ENCODE measurements at places on chromosomes 12 and 14. TPM values are rescaled to one million over a fixed set of nuclear protein-coding genes. Genes with fewer than 3 reads are reported as not detected.

- H3K4me1 ChIP-seq, result peaks cover 9% of the 10 kb centered on the region
- H3K27ac ChIP-seq, result no peak overlapping the region
- peaks cover 20% of the 10 kb centered on the region for H3K36me3 ChIP-seq
Measured at GRCh38 chr14:54747616-54748015, 155.0 kb downstream of the GCH1 start.

- peaks cover 11% of the 10 kb centered on the region for H3K4me1 ChIP-seq
- no peak for DNase-seq
- no peaks in the 10 kb centered on the region for H3K36me3 ChIP-seq
- no peak overlapping the region for H3K27ac ChIP-seq
Measured at GRCh38 chr12:94204499-94205247, 56.3 kb downstream of the PLXNC1 start.

GRCh38 chr12:67091678-67092077 is 177.5 kb upstream of the CAND1 start:
- no peak for DNase-seq
- H3K4me1 ChIP-seq, result peaks cover 8% of the 10 kb centered on the region
- H3K27me3 ChIP-seq, result no peaks in the 10 kb centered on the region
- H3K4me3 ChIP-seq, result no peak overlapping the region
- no peak overlapping the region for H3K27ac ChIP-seq
- no peaks in the 10 kb centered on the region for H3K36me3 ChIP-seq

The BLOC1S1 gene
- 227 TPM for total RNA-seq

The MIPOL1 gene
- total RNA-seq, result 6.5 TPM

The ZBTB42 gene
- 6.4 TPM for total RNA-seq

GRCh38 chr14:85675957-85676356 is 146.0 kb downstream of the FLRT2 start:
- H3K4me3 ChIP-seq, result no peak overlapping the region
- no peak overlapping the region for H3K27ac ChIP-seq
- H3K4me1 ChIP-seq, result peaks cover 12% of the 10 kb centered on the region
- no peaks in the 10 kb centered on the region for H3K36me3 ChIP-seq
- no peaks in the 10 kb centered on the region for H3K27me3 ChIP-seq

The PMCH gene
- not detected for total RNA-seq

DNA sequence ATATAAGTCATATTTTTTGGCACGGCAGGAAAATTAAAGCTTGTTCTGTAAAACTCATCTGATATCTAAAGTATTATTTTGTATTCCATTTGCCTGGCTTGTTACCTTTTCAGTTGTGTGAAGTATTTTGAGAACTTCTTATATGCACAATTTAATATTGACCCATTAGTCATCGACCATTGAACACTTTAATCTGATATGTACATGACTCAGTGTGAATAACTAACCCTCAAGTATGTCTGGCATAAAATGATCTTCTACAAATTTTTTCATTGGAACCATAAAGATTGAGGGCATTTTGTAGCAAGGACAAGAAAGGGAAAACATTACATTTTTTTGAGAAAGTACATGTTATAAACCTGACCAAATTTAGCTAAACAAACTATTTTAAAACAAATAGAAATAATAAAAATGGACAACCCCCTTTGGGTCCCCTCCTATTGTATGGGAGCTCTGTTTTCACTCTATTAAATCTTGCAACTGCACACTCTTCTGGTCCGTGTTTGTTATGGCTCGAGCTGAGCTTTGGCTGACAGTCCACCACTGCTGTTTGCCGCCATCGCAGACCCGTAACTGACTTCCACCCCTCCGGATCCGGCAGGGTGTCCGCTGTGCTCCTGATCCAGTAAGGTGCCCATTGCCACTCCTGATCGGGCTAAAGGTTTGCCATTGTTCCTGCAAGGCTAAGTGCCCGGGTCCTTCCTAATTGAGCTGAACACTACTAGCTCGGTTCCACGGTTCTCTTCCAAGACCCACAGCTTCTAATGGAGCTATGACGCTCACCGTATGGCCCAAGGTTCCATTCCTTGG is 118.8 kb downstream of the SLC6A15 start:
- DNase-seq, result no peak
- H3K4me3 ChIP-seq, result no peak overlapping the region
- H3K27ac ChIP-seq, result no peak overlapping the region
- H3K4me1 ChIP-seq, result no peaks in the 10 kb centered on the region

DNA sequence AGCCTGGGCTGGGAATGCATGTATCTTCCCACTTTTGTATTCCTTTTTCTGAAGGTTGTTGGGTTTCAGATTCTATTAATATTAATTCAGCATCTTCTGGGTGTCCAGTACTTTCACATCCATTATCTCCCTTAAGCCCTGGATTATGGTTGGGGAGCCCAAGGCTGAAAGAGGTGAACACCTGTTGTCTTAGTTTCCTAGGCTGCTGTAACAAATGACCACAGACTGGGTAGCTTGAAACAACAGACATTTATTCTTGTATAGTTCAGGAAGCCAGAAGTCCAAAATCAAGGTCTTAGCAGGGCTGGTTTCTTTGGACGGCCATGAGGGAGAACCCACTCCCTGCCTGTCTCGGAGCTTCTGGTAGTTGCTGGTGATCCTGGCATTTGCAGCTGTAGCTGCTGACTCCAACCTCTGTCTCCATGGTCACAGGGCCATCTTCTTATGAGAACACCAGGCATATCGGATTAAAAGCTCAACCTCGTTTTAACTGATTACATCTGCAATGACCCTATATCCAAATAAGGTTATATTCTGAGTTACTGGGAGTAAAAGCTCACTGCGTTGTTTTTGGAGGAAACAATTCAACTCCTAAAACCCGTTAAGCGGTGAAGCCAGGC is 68.2 kb upstream of the CLMN start:
- no peak overlapping the region for H3K27ac ChIP-seq
- H3K4me3 ChIP-seq, result no peak overlapping the region
- DNase-seq, result no peak
- H3K4me1 ChIP-seq, result peaks cover 8% of the 10 kb centered on the region

The TUBA1A gene
- total RNA-seq, result 1,110 TPM
